ENCODE measurements at places on chromosomes 3 and 15. TPM values are rescaled to one million over a fixed set of nuclear protein-coding genes. Genes with fewer than 3 reads are reported as not detected.

DNA sequence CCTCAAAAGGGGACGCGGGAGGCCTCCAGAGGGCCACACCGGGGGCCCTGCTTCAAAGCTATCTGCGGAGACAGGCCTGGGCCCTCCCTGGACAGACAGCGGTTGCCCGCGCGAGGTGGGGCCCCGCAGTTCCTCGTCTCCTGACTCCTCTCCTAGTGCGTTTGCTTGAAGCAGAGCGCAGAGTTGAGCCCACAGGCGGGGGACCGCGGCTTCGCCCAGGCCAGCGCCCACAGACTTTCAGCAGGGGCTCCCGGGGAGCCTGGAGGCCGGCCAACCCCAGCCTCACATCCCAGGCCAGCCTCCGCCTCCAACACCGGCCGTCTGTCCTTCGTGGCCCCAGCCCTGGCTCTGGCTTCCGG is 540 bp upstream of the ADAMTS7 start:
- peak; percentile 11 for DNase-seq

Gene GP9
- total RNA-seq, result not detected

Gene FAM131A
- total RNA-seq, result 19.2 TPM

Gene UPK1B
- not detected for total RNA-seq

Gene PRR20G
- total RNA-seq, result not detected

Data from thyroid gland (tissue), 4 donors.